ENCODE measurements at places on chromosomes 4 and X. TPM values are rescaled to one million over a fixed set of nuclear protein-coding genes. Genes with fewer than 3 reads are reported as not detected.

DNA sequence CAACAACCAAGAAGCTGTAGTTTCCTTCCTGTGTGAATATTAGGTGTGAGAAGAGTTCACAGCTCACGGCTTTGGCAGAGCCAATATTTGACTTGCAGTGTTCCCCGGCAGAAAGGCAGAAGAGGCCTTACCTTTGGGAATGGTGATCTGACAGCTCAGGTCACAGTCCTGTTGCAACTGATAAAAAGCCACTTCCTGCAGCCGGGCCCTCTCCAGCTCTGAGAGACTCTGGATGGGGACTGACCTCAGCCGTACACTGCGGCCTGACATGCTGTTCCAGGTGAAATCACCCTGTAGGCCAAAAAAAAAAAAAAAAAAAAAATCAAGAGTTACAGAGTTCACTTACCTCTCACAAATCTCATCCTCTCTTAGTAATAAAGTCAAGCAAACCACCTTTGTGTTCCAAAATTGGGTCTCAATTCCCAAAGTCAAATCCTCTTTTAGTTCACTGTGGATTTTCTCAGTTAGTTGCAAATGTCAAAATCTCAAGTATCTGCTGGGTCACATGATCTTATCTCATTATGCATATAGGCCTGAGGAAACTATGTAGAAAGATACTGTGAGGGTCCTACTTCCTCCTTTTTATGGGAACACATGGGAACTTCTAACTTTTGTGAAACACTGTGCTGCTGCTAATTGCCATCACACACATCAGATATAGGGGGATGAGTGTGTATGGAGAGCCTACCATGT lies 38.6 kb upstream of the AMELX start:
- DNase-seq = no peak

GRCh38 chrX:33133320-33133719 lies 78.0 kb downstream of the DMD start:
- no peak for DNase-seq

GRCh38 chr4:76212851-76213414 lies 691 bp downstream of the SCARB2 start:
- no peak for DNase-seq

DNA sequence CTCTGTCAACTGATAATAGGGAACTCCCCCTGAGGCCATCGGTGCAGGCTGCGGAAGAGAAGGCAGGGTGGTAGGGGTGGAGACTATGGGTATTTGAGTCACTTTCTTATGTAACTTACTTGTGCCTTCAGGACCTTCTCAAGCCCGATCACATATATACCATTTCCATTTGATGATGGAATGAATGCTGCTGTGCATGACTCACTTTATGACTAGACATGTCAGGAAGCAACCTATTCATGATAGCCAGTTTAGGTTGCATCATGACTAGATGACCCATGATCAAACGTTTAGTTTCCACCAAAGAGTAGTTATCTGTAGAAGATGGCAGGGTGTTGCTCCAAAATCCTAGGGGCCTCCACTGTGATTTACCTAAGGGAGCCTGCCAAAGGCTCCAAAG lies 435.5 kb downstream of the DTHD1 start:
- DNase-seq = no peak

DNA sequence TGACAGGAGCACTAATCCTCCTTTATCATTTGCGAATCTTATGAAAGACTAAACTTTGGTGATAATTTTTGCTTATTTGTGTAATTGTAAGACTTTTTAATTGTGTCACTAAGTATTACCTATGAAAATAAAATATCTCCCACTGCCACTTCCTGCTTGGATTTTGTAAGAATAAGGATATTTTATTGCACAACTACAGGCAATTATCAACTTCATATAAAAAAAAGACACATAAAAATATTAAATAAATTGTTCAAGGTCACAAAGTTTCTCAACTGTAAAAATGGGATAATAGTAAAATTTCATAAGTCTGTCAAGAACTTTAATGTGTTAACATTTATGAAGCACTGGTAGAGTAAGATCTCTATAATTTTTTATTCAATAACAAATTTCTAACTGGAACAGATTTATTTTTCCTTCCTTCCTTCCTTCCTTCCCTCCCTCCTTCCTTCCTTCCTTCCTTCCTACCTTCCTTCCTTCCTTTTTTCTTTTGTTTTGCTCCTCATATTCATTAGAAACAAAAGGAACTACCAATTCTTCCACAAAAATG lies 527.6 kb upstream of the FAM47C start:
- no peak for DNase-seq

The C4orf17 gene
- not detected for polyA plus RNA-seq

The TREX2 gene
- polyA plus RNA-seq = 0.61 TPM

The HTRA3 gene
- 8.6 TPM for polyA plus RNA-seq
